ENCODE measurements at places on chromosomes 11 and 22.

DNA sequence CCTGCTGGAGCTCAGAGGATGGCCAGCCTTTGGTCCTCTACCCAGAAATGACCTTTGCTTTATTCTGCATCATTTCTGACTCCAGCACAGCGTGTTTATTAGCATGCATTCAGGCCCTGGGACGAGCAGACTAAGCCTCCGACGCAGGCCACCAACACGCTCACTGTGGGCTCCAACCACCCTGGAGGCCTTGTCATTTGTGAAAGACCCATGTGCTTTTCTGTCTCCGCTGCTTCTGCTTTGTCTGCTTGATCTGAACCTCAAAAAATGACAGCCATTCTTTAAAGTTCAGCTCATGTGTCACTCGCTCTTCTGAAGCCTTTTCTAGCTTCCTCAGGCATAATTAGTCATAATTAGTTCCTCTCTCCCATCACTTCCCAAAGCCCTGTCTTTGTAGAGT lies 109.1 kb upstream of the TIMP3 start:
- no peak for DNase-seq

- DNase-seq: no peak
Measured at GRCh38 chr11:79113054-79113690, 327.7 kb downstream of the TENM4 start.

DNA sequence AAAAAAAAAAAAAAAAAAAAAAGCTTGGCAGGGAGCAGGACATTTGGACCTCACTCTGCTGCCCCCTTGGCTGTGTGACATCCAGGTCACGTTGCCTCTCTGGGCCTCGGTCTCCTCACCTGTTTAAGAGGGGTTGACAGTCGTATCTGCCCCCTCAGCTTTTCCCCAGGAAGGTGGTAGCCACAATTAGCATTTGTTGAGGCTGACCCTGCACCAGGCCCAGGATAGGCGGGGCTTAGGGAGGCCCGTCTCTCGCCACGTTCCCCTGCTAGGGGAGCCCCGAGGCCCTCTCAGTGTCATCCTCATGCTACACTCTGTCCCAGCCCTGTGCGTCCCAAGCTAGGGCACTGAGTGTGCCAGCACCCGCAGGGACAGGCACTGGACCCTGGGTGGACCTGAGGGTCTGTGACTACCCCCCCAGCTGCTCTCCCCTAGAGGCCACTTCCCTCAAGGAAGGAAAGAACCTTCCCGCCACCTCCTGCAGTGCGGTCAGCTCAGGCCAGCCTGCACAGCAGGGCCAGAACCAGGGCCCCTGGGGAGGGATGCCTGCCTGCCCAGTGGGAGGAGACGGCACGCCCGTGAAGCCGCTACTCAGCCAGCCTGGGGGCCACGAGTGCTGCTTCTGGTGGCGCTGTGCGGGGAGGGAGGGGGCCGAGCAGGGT lies 38.5 kb upstream of the PPARA start:
- DNase-seq: no peak

- DNase-seq: no peak
Measured at GRCh38 chr11:69463181-69463994, 18.1 kb upstream of the LINC01488 start.

GRCh38 chr11:13958641-13959400 lies 3.7 kb upstream of the SPON1 start:
- DNase-seq: no peak

GRCh38 chr11:4809246-4809645 lies 5.1 kb upstream of the OR52R1 start:
- DNase-seq: no peak

- DNase-seq: no peak
Measured at GRCh38 chr11:119315131-119316015, 1.6 kb downstream of the MCAM start.

DNA sequence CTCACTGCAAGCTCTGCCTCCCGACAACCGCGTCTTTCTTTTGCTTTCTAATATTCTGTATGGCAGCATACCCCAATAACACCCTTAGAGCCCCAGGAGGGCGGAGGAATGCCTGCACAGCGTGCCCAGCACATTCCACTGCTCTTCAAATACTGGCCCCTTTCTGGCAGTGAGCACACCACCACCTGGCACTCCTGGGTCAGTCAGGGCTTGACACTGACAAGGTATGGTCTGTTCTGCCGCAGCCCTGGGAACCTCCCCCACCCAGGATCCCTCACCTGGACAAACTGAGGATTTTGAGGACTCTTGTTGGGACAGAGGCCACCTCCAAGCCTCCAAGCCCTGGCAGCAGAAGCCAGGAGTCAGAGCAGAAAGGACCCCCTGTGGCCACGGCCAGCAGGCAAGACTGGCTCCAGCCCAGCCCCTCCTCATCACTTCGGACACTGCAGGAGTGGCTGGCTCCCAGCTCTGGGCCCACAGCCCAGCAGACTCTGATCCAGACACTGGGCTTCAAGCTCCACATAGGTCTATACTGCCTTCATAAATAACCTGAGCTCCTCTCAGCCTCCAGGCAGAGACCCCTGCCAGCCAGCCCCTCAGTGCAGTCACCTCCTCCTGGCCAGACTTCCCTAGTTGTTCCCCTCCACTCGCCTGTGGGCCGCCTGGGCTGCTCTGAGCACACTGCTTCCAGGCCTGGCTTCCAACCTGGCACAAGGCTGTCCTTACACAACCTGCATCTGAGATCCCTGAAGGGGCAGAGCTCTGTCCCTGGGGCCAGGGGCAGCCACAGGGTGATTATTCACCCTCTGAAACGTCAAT lies 14.5 kb downstream of the CARS1 start:
- DNase-seq: no peak

- DNase-seq: no peak
Measured at GRCh38 chr11:65958774-65959420, 2.6 kb upstream of the SART1 start.

DNA sequence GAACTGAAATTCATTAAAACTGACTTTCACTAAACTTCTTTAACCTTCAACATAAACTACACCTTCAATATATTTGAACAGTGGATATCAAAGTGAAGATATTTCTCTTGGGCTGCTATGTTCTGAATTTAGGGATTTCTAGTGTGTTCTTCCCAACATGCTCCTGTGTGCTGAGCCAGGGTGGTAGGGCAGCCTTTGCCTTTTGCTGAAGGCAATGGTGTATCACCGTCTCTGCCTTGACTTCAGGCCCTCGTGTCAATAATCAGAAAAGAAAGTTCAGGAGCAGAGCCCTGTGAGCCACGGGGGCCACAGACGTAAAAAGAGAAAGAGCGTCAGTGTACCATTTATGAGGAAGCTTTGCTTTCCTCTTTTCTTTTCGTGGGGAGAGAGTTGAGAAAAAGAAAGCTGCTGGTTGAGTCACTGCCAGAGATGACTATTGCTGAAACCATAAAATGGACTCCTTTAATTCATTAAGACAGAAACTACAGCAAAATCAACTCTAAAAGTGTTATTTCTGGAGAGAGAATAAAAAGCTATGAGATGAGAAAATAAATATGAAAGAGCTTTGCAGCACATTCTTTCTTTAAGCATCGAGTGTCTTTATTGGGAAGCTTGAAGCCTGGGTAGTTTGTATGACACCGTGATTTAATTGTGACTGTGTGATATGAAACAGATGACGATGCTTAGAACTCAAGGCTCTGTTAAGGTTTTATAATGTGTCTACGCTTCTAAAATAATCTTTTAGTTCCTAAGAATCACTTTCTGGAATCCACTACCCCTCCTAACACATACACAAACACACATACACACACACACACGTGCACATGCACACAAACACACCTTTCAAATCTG lies 271.8 kb upstream of the MTNR1B start:
- DNase-seq: no peak

DNA sequence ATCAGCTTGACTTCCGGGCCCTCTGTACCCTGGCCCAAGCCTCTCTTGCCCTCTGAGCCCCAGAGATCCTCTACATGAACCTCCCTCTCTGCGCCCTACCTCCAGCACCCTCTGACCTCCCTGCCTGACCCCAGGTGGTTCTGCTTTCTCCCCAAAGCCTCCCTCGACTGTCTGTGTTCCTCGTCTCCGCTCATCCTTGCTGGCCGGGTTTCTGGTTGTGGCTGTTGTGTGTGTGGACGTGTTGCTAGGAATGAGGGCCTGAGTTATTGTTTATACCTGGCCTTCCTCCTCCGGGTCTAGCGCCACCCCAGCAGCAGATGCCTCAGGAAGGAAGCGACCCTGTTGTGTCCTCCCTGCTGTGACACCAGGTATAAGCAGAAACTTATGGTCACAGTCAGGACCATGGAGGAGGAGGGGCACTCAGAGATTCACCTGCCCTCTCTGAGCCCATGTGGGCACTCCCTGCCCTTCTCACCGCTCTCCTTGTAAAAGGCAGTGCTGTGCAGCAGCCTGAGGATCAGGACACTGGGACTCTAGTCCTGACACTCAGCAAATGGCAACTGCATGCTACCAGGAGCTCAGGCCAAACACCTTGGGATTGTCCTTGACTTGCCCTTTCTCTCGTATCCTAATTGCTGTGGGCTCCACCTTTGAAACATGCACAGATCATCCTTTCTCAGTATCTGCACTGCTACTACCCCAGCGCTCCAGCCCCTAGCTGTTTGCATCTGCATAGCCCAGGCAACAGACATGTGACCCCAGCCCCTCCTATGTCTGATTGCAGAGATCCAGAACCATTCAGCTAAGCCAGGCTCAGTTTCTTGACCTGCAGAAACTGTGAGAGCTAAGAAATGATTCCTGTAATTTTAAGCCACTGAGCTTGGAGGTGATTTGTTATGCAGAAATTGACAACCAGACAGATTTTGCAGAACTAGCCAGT lies 140.1 kb downstream of the ST3GAL4 start:
- DNase-seq: no peak

- no peak for DNase-seq
Measured at GRCh38 chr22:27676545-27677213, 124.9 kb downstream of the MN1 start.

DNA sequence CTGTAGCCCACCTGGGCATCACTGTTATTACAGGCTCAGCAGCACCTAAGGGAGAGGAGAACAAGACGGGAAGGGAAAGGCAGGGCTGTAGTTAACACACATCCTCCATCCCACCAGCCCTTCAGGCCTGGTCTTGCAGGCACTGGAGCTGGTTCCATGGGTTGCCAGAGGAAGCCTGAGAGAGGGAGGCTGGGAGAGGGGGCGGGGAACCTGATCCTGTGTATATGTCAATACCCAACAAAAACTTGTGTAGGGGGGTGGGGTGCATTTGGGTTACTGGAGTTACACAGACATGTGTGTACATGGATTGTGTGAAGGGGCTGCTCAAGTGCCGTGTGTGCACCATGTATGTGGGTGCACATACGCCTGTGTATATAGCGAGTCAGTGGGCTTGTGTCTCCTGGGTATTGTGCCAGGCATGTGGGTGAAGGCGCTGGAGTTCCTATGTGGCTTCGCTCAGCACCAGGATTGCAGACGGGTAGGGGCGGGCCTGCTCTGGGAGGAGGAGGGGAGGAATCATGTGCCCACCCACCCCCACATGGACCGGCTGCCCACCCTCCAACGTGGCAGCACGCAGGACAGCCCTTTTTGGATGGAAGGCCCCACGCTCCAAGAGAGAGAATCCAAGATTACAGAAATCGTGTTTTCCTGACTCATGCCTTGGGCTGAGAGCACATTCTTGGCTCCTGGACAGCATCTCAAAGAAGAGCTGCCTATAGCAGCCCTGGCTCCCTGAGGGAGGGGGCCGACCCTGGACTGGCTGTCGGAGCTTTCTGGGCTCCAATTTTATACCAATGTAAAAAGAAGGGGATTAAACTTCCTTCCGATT lies 4.2 kb upstream of the SERPINH1 start:
- no peak for DNase-seq

GRCh38 chr11:65577756-65578109 lies 1.9 kb downstream of the EHBP1L1 start:
- DNase-seq: no peak

- DNase-seq: no peak
Measured at GRCh38 chr11:82944198-82944597, 42.7 kb downstream of the DDIAS start.

GRCh38 chr11:111540114-111540936 lies at the start of gene LAYN:
TSS of gene LAYN (plus strand) at chr11:111540720. CDS start at chr11:111540844, 124 bp downstream.
- no peak for DNase-seq

DNA sequence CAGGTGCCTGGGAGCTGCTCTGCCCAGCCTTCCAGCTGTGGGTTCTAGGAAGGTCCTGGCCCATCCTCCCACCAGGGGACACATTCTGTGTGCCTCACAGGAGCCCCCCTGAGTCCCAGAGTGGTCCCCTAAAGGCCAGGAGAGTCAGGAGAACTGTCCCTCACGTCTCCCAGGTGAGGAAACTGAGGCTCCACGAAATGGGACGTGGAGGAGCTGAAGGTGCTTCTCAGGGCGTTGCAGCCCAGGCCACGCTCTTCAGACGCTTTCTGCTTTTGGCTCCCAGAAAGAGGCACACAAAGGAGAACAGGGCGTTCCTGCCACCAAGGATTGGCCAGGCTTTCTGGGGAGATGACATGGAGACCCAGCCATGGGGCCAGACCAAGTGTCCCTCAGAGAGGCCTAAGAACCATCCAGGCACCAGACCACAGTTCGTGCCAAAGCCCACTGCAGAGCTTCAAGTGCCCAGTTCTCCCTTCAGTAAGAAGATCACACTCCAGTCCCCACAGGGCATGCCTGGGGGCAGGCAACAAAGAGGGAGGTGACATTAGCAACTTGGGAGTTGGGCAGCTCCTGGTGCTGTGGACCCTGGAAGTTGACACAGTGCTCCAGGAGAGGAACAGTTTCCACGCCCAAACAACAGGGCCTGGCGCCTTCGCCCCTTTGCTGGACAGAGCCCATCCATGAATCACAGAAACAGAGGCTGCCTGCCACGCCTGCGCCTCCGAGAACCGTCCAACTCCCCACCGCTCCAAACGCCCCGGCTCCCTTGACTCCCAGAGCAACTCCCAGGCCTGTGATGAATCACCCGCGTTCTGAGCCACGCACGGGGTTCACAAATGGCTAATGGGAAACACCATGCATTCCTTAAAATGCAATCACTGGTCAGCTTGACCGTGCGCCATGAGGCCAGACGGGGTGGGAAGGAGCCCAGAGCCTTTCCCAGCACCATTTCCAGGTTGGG lies 589.2 kb downstream of the BRD1 start:
- no peak for DNase-seq

GRCh38 chr22:37186228-37186996 lies 1.6 kb downstream of the C1QTNF6 start:
- peak; percentile 42 for DNase-seq

GRCh38 chr11:65947133-65947532 lies 1.9 kb downstream of the TSGA10IP start:
- DNase-seq: no peak

DNA sequence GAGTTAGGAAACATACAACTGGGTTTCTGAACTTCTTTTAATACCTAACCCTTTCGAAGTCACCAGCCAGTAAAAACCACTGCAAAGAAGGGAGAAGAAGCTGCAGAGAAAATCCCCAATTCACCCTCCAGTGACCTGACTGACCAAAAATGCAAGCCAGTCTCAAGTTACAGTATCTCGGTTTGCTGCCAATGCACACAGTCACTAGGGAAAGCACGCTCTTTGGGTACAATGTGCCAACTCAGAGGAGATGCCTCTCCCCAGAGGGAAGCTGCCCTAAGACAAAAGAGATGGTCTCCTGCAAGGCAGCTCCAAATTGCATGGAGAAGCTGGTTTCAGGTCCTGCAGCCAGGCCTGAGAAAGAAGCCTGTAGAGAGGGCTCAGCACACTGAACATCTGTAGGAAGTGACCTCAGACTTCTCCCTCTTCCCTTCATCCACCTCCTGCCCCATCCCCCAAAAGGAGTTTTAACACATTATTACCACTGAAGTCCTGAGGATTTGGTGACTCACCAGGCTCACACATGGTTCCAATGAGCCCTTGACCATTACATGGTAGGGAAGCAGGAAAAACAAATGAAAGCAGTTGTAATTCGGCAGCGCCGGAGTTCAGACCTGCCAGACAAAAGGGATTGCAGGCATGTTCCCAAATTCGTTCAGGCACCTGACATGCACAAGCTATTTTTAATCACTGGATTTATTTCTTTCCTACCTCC lies 90.1 kb downstream of the ETS1 start:
- peak; percentile 42 for DNase-seq
